ENCODE measurements at places on chromosomes 3 and 15. TPM values are rescaled to one million over a fixed set of nuclear protein-coding genes. Genes with fewer than 3 reads are reported as not detected.

DNA sequence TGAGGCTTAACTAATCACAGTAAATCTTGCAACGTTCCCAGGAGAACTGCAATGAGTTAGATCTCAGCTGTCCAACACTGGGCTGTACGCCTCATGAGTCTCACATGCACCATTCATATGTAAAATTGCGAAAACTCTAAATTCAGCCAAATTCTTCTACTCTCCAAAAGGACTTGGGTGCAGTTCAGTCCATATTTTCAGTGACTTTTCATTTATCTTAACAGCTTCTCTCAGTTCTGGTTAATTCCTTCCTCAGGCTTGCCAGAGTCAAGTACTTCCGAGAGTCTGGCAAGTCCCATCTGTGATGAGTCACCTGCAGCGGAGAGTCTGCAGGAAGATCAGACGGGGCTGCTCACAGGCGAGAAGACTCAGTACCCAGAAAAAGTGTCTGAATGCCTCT is 11.5 kb downstream of the CCDC80 start:
- no peak for DNase-seq
- H3K36me3 ChIP-seq: no peaks in the 10 kb centered on the region
- H3K27ac ChIP-seq: no peak overlapping the region
- H3K4me1 ChIP-seq: peaks cover 9% of the 10 kb centered on the region
- H3K4me3 ChIP-seq: no peak overlapping the region

DNA sequence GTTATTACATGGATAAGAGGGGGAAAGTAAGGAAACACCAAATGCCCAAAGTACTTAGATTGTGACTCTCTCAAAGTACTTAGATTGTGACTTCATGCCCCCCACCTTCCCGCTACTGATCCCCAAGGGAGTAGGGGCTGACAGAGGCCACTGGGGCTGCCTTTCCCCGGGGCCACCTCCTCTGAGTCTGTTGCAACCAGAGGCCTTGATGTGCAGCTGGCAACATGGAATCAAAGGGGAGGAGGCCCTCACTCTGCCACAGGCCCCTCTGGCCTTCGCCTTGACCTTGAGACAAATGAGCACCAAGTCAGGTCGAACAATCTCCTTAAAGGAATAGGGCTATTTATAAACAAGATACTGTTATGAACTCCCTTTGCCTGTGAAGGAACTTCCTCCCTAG is 62.5 kb downstream of the LRTM1 start:
- H3K4me3 ChIP-seq: no peak overlapping the region
- H3K27me3 ChIP-seq: no peaks in the 10 kb centered on the region
- H3K27ac ChIP-seq: no peak overlapping the region
- H3K36me3 ChIP-seq: no peaks in the 10 kb centered on the region
- peaks cover 5% of the 10 kb centered on the region for H3K4me1 ChIP-seq

DNA sequence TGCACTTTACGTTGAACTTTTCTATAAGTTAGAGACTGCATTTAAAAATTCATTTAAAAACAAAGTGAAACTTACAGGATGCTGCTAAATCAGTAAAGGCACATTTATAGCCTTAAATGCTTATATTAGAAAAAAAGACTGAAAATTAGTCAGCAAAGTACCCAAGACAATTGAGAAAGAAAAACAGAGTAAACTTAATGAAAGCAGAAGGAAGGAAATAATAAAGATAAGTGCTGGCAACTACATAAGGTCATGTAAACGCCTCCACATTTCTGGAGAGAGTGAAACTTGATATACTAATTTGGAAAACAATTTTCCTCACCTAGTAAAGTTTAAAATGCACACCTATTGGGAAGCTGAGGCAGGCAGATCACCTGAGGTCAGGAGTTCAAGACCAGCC is 58.2 kb upstream of the ACAN start:
- peaks cover 4% of the 10 kb centered on the region for H3K4me1 ChIP-seq
- no peak overlapping the region for H3K27ac ChIP-seq
- H3K27me3 ChIP-seq: no peaks in the 10 kb centered on the region
- no peak for DNase-seq
- H3K36me3 ChIP-seq: no peaks in the 10 kb centered on the region

DNA sequence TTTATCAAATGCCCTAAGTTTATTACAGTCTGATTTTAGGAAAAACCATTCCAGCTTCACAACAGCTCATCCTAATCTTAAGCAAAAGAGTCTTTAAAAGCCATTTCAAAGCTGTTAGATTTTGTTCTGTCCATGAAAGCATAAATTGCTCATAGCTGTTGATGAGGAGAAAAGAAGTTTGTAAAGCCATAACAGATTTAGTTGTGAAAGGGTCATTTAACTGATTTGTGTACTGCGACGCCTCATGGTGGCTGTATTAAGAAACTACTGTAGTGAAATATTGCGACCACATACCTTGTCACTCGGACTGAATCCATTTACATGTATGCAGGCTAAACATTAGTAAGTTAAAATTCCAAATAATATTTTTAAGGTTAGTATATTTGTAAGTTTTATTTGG is 20.9 kb downstream of the BBX start:
- no peaks in the 10 kb centered on the region for H3K27me3 ChIP-seq
- DNase-seq: no peak
- no peak overlapping the region for H3K4me3 ChIP-seq
- H3K4me1 ChIP-seq: no peaks in the 10 kb centered on the region

DNA sequence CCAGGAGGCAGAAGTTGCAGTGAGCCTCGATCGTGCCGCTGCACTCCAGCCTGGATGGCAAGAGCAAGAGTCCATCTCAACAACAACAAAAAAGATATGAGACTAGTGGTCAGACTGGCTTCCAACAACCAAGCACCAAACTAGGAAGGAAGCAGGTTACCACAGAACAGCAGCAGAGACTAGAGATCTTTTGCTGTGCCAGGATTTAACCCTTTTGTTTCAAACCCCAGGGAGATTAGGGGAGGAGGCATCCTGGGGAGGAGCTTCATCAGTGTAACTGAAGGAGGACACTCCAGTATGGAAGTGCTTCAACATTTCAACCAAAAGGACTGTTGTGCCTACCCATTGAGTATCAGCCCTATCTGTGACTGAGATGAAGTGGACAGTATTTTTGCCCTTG is 240.3 kb downstream of the ZIC1 start:
- DNase-seq: no peak
- no peaks in the 10 kb centered on the region for H3K27me3 ChIP-seq
- no peak overlapping the region for H3K4me3 ChIP-seq
- no peaks in the 10 kb centered on the region for H3K36me3 ChIP-seq

DNA sequence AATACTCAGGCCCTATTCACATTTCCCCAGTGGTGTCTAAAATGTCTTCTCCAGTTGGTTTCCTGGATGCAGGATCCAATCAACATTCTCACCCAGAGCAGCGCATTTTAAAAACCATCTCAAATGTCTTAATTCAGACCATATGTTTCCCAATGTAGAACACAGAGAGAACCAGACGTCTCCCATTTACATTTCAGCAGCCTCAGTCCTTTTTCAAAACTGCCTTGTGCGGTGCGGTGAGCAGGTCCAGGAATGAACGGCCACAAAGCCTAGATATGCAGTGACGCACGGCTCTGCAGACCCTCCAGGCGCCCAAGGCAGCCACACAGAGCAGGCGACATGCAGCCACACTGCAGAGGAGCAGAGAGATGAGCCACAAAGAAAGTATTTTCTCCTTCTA is 66.1 kb upstream of the MEX3B start:
- H3K36me3 ChIP-seq: no peaks in the 10 kb centered on the region
- no peaks in the 10 kb centered on the region for H3K27me3 ChIP-seq
- no peak overlapping the region for H3K27ac ChIP-seq
- no peak overlapping the region for H3K4me3 ChIP-seq
- no peaks in the 10 kb centered on the region for H3K4me1 ChIP-seq
- DNase-seq: no peak

The CHRFAM7A gene
- total RNA-seq: 4.3 TPM
